Adrenal gland (tissue), 19 donors: ENCODE measurements at places on chromosomes 12 and 14. TPM values are rescaled to one million over a fixed set of nuclear protein-coding genes. Genes with fewer than 3 reads are reported as not detected.

GRCh38 chr14:76564471-76565422 is 188.8 kb downstream of the ESRRB start:
- DNase-seq: no peak

A2ML1 gene
- total RNA-seq: not detected

DNA sequence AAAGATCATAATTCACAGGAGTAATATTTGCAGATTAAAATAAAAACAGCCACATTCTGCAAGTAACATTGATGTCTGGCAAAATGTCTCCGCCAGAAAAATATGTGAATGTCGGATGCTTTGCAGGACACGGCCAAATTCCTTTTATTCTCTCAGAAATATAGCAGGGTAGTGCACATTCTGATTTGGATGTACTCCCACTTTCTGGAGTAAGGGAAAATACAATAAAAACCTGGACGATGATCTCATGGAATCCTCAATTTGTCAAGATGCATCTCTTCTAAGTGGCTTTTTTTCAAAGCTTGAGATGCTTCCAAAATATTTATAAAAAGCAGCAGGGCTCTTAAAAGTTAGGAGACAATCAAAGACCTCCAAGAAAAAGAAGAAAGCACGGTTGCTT is 133.3 kb downstream of the TBX5 start:
- no peak for DNase-seq

- DNase-seq: no peak
Observed at GRCh38 chr12:45708901-45709300, 20.6 kb upstream of the ARID2 start.

- peak; percentile 35 for DNase-seq
Observed at GRCh38 chr12:131229426-131230339, 276.0 kb downstream of the ADGRD1 start.

- no peak for DNase-seq
Observed at GRCh38 chr12:101775816-101776215, 36.6 kb upstream of the SYCP3 start.

KRT78 gene
- total RNA-seq: not detected

- no peak for DNase-seq
Observed at GRCh38 chr14:60179431-60179869, 14.3 kb upstream of the DHRS7 start.

SPRYD3 gene
- total RNA-seq: 49.2 TPM

DNAJC22 gene
- 0.69 TPM for total RNA-seq

GRCh38 chr14:31395119-31395518 is 25.2 kb downstream of the HEATR5A start:
- no peak for DNase-seq

- no peak for DNase-seq
Observed at GRCh38 chr14:26929361-26929760, 331.5 kb upstream of the NOVA1 start.

XPOT gene
- total RNA-seq: 52.9 TPM

DNA sequence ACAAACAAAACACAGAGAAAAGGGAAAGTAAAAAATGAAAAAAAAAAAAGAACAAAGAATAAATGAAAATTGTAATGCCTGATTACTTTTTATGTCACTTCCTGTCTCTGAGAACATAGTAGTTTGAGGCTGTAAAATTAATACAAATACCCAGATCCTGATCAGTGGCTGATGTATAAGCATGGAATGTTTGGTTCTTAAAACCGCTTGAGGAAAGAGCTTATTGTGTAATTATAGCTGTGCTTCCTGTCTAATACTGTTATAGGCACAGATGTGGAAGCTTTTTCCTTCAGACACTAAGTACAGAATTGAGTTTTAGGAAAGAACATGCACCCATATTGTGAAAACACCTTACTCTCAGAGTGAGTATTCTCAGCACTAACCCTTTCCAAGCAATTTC is 86.9 kb downstream of the AVPR1A start:
- DNase-seq: no peak

DNA sequence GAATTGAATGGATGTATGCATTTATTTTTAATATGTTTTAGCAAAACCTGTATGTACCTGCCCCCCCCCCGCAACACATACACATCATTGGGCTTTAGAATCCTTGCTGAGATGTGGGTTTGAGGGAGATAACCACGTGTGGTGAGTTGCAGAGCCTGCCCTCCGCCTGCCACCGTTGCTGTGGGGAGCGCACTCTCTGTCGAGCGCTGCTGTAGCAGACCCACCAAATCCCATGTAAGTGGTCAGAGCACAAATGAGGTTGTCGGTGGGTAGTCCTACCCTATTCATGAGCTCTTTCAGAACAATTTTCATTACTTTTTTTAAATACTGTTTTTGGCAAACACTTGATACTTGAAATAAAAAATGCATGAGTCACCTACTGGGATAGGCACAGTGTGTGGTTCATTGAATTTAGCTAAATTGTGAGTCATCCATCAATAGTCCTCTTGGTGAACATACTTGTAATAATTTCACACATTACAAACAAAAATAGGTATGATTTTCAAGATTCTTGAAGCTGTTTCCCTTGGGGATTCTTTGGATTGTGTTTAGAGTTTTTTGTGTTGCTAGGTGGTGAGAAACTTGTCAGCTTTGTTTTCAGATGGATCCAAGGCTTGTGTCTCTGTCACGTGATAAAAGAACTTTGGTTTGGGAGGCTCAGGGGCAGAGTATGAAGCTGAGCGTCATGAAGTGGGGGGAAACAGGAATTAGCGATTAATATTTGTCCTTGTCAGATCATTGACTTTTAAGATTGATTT is 107.6 kb downstream of the PTCSC3 start:
- DNase-seq: no peak

TAS2R42 gene
- not detected for total RNA-seq

DNA sequence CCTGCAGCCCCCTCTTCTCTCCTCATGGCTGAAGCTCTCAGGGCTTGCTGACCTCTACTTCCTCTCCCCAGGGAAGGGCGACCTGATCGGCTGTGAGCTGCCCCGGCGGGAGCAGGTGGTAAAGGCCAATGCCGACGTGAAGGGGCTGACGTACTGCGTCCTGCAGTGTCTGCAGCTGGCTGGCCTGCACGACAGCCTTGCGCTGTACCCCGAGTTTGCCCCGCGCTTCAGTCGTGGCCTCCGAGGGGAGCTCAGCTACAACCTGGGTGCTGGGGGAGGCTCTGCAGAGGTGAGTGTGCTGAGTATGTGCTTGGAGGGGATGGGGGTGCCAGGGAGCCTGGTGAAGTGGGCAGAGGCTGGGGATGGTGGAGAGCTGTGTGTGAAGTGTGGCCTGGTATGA is 13.7 kb downstream of the MCRS1 start:
- DNase-seq: no peak

FANCM gene
- total RNA-seq: 12.1 TPM

CMA1 gene
- total RNA-seq: not detected

DNA sequence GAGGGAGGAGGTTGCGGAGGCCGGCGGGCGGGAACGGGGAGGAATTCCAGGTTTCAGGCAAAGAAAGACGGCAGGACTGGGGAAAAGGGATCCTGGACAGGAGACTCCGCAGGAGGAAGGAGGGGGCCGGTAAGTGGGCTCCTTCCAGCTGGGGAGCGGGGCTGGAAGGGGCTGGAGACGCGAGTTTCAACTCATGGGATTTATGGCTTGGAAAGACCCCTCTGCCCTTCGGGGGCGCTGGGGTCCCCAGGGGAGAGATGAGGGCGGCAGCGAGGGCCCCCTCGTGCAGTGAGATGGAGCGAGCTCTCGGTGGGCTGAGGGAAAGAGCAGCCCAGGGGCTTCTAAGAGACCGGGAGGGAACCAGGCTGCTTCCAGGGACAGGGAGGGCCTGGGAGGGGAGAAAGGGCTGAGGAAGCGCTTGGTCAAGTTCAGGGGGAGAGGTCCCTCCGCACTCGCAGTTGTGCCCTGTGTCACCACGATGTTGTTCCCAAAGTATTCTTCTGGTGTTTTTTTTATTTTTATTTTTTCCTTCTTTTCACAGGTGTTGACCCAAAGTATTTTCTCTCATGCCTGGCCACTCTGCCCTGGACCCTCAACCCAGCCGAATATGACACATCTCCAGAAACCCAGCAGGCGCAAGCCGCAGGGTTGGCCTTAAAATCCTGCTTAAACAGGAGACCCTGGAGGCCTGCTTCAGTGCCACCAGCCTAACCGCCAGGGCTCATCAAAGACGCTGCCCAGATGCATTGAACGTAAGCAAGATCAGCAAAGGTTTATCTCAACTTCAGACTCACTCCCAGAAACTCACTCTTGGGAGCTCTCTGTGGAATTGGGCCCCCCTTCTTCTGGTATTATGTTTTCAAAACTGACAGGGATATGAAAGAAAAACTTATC is 16.1 kb downstream of the TNFAIP2 start:
- no peak for DNase-seq

DNA sequence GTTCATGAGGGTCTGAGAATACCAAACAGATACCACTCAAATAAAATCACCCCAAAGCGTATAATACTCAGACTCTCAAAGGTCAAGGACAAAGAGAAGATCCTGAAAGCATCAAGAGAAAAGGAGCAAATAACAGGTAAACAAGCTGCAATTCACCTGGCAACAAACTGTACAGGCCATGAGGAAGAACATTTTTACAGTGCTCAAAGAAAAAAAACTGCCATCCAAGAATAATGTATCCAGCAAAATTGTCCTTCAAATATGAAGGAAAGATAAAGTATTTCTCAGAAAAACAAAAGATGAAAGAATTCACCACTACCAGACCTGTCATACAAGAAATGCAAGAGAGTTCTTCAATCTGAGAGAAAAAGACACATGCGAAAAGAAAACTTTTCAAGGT is 206.4 kb downstream of the PTPRO start:
- DNase-seq: no peak

GRCh38 chr12:132099739-132100138 is 44.4 kb downstream of the DDX51 start:
- DNase-seq: no peak

DNA sequence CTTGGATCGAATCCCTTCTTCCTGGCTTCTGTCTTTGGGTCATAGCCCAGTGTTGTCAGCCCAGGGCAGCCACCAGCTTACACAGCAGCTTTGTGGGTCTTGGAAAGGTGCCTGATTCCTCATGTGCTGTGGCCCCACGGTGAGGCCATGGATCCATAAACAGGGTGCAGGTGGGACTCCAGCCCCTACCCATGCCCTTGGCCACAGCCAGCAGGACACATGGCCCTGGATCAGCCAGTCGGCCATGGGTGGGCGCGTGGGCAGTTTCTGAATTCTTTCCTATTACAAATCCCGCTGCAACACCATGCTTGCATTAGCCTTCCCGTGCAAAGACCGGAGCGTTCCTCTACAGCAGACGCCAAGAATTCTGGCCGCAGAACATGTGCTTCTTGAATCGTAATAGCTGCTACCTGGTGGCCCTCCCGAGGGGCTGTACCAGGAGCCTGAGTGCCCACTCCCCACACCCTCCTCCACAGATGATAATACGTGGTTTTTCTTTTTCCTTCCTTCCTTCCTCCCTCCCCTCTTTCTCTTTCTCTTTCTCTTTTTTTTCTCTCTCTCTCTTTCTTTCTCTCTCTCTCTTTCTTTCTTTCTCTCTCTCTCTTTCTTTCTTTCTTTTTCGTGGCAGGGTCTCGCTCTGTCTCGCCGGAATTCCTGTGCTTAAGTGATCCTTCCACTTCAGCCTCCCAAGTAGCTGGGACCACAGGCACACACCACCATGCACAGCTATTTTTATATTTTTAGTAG is 2.9 kb upstream of the MMP17 start:
- DNase-seq: no peak

- no peak for DNase-seq
Observed at GRCh38 chr14:50318031-50318626, 6.0 kb downstream of the DMAC2L start.

DNA sequence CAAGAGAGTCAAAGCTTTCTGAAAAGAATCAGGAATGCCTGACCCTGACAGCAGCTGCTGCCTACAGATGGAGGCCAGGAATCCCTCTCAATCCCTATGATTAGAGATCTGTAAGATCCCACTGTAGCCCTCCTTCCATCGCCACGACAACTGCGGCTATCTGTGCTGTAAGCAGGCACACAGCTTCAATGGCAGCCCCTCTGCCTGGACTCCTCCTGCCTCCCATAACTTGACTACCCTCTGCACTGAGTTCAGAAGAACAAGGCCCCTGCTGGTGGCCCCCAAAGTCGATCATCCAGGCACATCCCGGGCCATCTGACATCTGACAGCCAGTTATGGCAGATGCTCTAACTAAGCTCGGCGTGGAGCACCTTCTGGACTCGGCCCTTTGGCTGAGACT is 2.9 kb downstream of the CLMN start:
- no peak for DNase-seq

GRCh38 chr12:6273541-6274230 is 36.8 kb upstream of the PLEKHG6 start:
- no peak for DNase-seq

- peak; percentile 67 for DNase-seq
Observed at GRCh38 chr12:124397807-124398577, 103.1 kb downstream of the RFLNA start.

SLC22A17 gene
- total RNA-seq: 62.4 TPM
